ENCODE measurements at places on chromosomes 12 and 14. TPM values are rescaled to one million over a fixed set of nuclear protein-coding genes. Genes with fewer than 3 reads are reported as not detected.

GRCh38 chr12:95143621-95144205 is 70.3 kb upstream of the NR2C1 start:
- no peak overlapping the region for H3K27ac ChIP-seq
- no peak for DNase-seq
- H3K27me3 ChIP-seq: no peaks in the 10 kb centered on the region
- H3K4me3 ChIP-seq: no peak overlapping the region

GRCh38 chr14:30958555-30959407 is 66.7 kb upstream of the AP4S1 start:
- H3K27me3 ChIP-seq: no peaks in the 10 kb centered on the region
- peaks cover 5% of the 10 kb centered on the region for H3K36me3 ChIP-seq
- no peak for DNase-seq
- H3K4me3 ChIP-seq: no peak overlapping the region

DNA sequence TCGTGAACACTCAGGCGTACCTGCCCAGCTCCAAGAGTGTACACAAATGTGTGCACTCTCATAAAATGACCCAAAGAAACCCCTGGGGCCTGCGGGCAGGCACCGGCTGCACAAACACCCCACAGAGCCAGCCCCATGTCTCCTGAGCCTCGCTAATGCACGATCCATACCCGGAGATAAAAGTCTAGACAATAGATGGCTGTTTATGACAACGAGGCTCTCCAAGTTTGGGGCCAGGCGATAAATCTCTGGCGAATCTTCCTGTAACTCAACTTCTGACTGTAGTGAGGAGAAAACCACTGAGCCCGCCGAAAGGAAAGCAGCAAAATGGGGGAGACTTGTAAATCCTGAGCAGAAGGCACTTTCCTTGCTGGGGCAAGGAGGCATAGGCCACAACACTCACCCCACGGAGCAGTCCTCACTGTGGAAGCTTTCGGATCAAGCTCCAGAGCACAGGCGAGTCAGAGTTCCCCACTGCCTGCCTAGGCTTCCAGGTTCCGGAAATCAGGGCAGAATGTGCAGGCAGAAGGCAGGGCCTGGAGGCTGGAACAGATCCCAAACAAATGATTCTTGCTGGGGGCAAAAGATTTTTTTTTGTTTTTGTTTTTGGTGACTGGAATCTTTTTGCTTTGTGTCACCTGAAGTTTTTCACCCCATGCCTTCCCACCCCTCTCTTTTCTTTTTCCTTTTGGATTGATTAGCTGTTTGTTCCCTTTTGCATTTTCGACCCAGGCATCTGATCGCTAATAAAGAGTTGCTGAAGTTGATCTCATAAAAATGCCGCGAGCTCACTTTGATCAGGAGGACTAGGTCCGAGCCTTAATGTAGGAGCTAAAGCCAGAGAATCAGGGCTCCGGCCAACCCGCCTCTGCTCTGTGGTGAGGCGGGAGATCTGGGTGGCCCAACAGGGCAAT is 4.5 kb upstream of the HOXC11 start:
- peaks cover 80% of the 10 kb centered on the region for H3K27me3 ChIP-seq
- no peak overlapping the region for H3K27ac ChIP-seq
- H3K4me1 ChIP-seq: peaks cover 32% of the 10 kb centered on the region
- DNase-seq: no peak
- no peak overlapping the region for H3K4me3 ChIP-seq
- H3K36me3 ChIP-seq: no peaks in the 10 kb centered on the region

DNA sequence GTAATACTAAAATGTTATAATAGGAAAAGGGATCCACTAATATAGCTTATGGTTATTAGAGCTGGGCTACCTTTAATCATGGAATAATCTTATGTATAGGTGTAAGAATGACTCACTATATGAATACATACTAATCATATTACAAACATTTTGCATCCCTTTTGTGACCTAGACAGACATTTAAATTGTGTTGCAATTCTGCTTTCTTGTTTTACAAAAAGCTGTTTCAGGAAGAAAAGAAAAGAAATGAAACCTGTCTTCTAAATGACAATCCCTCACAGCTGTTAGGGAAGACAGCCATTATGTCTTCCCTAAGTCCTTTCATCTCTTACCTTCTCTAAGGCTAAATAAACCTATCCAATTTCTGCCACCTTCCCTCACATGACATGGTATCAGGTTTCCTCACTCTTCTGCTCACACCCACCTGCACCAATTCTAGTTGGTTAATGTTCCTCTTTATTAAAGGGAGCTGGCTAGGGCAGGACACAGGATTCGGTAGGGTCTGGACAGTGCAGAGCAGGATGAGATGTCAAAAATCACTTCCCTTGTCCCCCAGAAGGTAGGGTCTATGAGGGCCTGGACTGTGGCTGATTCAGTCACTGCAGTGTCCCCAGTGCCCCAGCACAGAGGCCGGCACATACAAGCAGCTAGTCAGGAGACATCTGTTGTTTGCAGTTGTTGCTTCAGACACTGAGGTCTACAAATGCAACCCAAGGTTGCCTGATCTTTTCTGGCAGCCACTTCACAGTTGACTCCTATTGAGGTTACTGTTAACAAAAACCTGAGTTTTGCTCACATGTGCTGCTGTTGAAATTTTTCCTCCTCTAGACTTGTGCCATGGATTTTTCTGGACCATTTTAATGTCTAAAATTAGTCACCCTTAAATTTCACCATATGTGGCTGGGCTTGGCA is 3.7 kb downstream of the DHRS7 start:
- no peak for DNase-seq
- H3K27ac ChIP-seq: peak overlapping the region; percentile 58
- no peaks in the 10 kb centered on the region for H3K27me3 ChIP-seq
- peaks cover 47% of the 10 kb centered on the region for H3K4me1 ChIP-seq
- no peaks in the 10 kb centered on the region for H3K36me3 ChIP-seq

DNA sequence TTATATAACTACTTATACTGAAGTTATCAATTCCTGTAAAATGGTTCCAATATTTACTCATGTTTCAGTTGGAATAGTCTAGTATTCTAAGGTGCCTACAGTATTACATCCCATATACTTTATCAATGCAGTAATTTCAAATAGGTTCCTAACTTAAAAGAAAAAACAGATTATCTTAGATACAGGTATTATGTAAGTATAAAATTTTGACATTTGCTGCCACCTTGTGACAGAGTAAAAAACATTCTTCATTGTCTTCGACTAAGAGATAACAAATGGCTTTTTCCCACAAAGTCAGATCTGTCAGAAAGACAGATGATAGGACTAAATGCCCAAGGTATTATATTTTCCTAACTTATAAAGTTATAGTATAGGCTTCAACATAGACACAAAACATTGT is 78.7 kb downstream of the TXNDC16 start:
- H3K4me3 ChIP-seq: no peak overlapping the region
- H3K27me3 ChIP-seq: no peaks in the 10 kb centered on the region
- no peak for DNase-seq
- peaks cover 23% of the 10 kb centered on the region for H3K36me3 ChIP-seq

GRCh38 chr14:92719421-92719820 is 29.0 kb downstream of the LGMN start:
- no peak for DNase-seq
- H3K4me3 ChIP-seq: no peak overlapping the region
- no peaks in the 10 kb centered on the region for H3K36me3 ChIP-seq

DNA sequence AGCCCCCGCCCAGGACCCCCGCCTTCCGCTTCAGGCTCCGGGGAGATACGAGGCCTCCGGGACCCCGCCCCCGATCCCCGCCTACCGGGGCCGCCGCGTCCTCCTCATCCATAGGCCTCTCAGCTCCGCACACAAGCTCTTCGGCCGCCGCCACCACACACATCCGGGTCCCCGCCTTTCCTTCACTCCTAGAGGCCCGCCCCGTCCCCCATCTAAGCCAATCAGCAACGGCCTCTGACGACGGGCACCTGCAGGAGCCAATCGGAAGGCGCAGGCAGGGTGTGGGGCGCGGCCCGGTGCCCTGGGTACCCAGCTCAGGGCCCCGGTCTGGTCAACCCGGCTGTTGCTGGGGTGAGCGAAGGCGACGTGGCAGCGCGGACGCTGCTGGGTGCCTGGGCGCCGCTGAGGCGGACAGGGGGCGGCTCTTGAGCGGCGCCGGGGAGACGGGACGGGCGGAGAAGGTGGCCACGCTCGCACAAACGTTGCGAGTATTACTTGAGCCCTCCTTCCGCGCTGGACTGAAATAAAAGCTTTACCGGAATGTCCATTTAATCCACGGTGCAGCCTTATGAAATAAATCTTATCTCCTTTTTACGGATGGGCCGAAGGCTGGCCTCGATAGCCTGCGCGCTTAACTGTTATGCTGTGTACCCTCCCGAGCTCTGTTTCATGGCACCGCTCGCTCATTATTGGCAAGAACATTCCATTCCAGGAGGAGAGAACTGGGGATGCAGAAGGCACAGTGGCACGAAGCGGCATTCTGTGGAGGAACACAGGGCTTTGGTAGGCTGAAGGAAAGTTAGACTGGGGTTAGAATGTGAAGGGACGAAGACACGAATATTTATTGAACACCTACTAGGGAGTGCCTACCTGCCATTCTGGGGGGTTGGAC is at the start of gene SPRYD3:
TSS of gene SPRYD3 (minus strand) at position 165 of the 892 bp plus-strand sequence. CDS start at position 108, 57 bp downstream.
- H3K27ac ChIP-seq: peak within 1 kb of the TSS; percentile 75
- H3K4me3 ChIP-seq: peak within 1 kb of the TSS; percentile 87
- H3K4me1 ChIP-seq: peaks cover 29% of the 10 kb centered on the region
- no peaks in the 10 kb centered on the region for H3K27me3 ChIP-seq

- no peaks in the 10 kb centered on the region for H3K36me3 ChIP-seq
- no peak for DNase-seq
- H3K27ac ChIP-seq: no peak overlapping the region
Measured at GRCh38 chr14:39716987-39717570, 284.8 kb upstream of the FBXO33 start.

- no peak for DNase-seq
- H3K4me1 ChIP-seq: peaks cover 5% of the 10 kb centered on the region
- peak overlapping the region; percentile 63 for H3K4me3 ChIP-seq
Measured at GRCh38 chr12:63843254-63843720, 1.2 kb upstream of the SRGAP1 start.

- peak; percentile 69 for DNase-seq
- H3K4me3 ChIP-seq: peak overlapping the region; percentile 32
- H3K27ac ChIP-seq: peak overlapping the region; percentile 77
Measured at GRCh38 chr14:98138666-98139065, 1133.3 kb downstream of the BCL11B start.

DNA sequence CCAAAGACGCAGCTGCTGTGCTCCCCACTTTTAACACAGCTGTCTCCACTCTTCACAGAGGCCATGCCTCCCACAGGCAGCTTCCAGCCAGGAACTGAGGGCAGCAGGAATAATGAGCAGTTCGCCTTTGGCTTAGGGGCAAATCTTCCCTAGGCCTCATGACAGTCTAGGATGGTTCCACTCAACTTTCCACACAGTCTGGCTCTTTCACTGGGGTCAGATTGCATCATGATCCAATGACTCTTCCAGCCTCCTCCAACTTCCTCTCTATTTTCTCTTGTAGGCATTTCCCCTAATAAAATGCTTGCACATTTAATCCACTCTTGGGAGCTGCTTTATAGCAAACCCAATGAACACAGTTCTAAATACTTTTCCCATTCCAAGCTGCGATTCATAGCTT is 271.6 kb upstream of the ATP2B1 start:
- DNase-seq: no peak
- peaks cover 10% of the 10 kb centered on the region for H3K4me1 ChIP-seq
- no peak overlapping the region for H3K27ac ChIP-seq
- H3K4me3 ChIP-seq: no peak overlapping the region

GRCh38 chr12:32894566-32894965 is 2.0 kb downstream of the PKP2 start:
- H3K36me3 ChIP-seq: peaks cover 5% of the 10 kb centered on the region
- H3K4me1 ChIP-seq: peaks cover 14% of the 10 kb centered on the region
- no peak overlapping the region for H3K4me3 ChIP-seq
- H3K27me3 ChIP-seq: peaks cover 36% of the 10 kb centered on the region
- no peak for DNase-seq

- no peak overlapping the region for H3K4me3 ChIP-seq
- no peak overlapping the region for H3K27ac ChIP-seq
- H3K27me3 ChIP-seq: no peaks in the 10 kb centered on the region
- H3K4me1 ChIP-seq: peaks cover 4% of the 10 kb centered on the region
- H3K36me3 ChIP-seq: no peaks in the 10 kb centered on the region
- DNase-seq: no peak
Measured at GRCh38 chr12:124488520-124488919, 78.9 kb downstream of the NCOR2 start.

GRCh38 chr14:58513272-58513671 is 85.8 kb downstream of the KIAA0586 start:
- no peak overlapping the region for H3K27ac ChIP-seq
- H3K4me3 ChIP-seq: no peak overlapping the region
- no peaks in the 10 kb centered on the region for H3K4me1 ChIP-seq
- no peak for DNase-seq
- H3K27me3 ChIP-seq: no peaks in the 10 kb centered on the region
- H3K36me3 ChIP-seq: peaks cover 16% of the 10 kb centered on the region

GRCh38 chr12:110282300-110282860 is 1.3 kb downstream of the ATP2A2 start:
- peak overlapping the region; percentile 91 for H3K4me3 ChIP-seq
- DNase-seq: no peak
- H3K27ac ChIP-seq: peak overlapping the region; percentile 75
- H3K36me3 ChIP-seq: peaks cover 26% of the 10 kb centered on the region
- H3K4me1 ChIP-seq: peaks cover 38% of the 10 kb centered on the region

DNA sequence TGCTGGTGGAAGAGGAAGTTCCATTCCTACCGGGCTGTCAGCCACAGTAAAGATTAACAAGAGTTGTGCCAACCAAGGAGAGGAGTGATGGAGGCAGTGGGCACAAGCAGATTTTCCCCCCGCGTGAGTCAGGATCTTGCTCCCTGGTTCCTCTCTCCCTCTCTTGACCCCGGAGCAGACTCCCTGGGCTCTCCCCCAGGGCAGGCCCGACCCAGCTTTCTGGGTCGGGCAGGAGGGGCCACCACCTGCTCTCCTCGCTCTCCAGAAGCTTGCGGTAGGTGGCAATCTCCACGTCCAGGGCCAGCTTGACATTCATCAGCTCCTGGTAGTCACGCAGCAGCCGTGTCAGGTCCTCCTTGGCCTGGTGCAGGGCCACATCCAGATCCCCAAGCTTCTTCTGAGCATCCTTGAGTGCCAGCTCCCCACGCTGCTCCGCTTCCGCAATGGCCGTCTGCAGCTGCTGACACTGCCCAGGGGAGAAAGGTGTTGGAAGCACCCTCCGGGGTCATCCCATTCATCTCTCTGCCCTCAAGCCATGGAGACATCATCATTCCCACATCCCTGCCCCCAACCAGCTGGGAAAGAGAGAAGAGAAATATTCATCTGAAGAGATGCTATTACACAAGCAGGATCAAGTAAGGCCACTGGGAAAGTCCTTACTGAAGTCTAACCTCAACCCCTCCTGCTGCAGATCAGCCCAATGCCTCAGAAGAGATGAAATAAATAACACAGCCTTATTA is 9.0 kb upstream of the KRT4 start:
- no peak overlapping the region for H3K27ac ChIP-seq
- peaks cover 4% of the 10 kb centered on the region for H3K4me1 ChIP-seq
- H3K4me3 ChIP-seq: no peak overlapping the region
- peaks cover 2% of the 10 kb centered on the region for H3K27me3 ChIP-seq

- peaks cover 19% of the 10 kb centered on the region for H3K4me1 ChIP-seq
- peak overlapping the region; percentile 9 for H3K27ac ChIP-seq
- no peaks in the 10 kb centered on the region for H3K36me3 ChIP-seq
- H3K27me3 ChIP-seq: peaks cover 40% of the 10 kb centered on the region
- H3K4me3 ChIP-seq: peak overlapping the region; percentile 80
Measured at GRCh38 chr12:55708695-55709233, 1.1 kb upstream of the ITGA7 start.

ALDH1L2 gene
- total RNA-seq: 0.22 TPM

GLIPR1L2 gene
- 1.0 TPM for total RNA-seq

KCNA5 gene
- total RNA-seq: not detected

SOAT2 gene
- not detected for total RNA-seq

TEX22 gene
- total RNA-seq: 3.7 TPM

IL31 gene
- not detected for total RNA-seq

EFS gene
- not detected for total RNA-seq

SLC7A7 gene
- total RNA-seq: 0.36 TPM

SLC5A8 gene
- not detected for total RNA-seq

CPNE6 gene
- not detected for total RNA-seq

SIX6 gene
- not detected for total RNA-seq

Data from natural killer cell treated with Interleukin-12 subunit alpha and Interleukin-12 subunit beta and Interleukin-15 and Interleukin-18, amount 100 ng/mL, for 72 hours (primary cell).